ENCODE measurements at places on chromosomes 2 and 18. TPM values are rescaled to one million over a fixed set of nuclear protein-coding genes. Genes with fewer than 3 reads are reported as not detected.
A peak's percentile ranks its signal among the peaks of the same experiment; 100 is the strongest.

GRCh38 chr2:42425697-42426096 lies 64.7 kb upstream of the COX7A2L start:
- DNase-seq, result no peak

- DNase-seq, result no peak
Measured at GRCh38 chr2:6574121-6574520, 291.6 kb downstream of the CMPK2 start.

DNA sequence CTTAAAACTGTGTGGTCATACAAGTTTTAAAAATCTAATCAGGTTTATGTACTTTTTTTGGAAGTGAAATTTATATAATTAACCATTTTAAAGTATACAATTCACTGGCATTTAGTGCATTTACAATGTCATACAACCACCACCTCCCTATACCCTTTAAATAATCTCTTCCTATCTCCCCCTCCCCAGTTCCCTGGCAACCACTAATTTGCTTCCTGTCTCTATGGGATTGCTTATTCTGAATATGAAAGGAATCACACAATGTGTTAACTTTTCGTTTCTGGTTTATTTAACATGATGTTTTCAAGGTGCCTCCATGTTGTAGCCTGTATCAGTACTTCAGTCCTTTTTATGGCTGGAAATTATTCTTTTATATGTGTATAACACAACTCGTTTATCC lies 19.4 kb downstream of the CHMP3 start:
- DNase-seq, result no peak

DNA sequence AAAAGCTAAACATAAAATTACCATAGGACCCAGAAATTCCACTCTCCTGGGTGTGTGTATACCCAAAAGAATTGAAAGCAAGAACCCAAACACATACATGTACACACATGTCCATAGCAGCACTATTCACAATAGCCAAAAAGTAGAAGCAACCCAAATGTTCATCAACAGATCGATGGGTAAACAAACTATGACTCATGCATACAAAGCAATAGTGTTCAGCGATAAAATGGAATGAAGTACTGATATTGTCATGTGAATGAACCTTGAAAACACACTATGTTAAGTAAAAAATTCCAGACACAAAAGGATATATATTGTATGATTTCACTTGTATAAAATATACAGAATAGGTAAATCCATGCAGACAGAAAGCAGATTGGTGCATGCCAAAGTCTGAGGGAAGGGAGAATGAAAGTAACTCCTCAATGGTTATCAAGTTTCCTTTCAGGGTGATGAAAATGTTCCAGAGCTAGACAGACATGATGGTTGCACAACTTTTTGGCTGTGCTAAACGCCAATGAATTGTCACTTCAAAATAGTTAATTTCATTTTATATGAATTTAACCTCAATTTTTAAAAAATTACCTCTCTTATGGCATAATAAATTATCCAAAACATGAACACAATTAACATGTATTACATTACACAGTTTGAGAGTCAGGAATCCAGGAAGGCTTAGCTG lies 35.5 kb downstream of the GKN2 start:
- DNase-seq, result no peak

DNA sequence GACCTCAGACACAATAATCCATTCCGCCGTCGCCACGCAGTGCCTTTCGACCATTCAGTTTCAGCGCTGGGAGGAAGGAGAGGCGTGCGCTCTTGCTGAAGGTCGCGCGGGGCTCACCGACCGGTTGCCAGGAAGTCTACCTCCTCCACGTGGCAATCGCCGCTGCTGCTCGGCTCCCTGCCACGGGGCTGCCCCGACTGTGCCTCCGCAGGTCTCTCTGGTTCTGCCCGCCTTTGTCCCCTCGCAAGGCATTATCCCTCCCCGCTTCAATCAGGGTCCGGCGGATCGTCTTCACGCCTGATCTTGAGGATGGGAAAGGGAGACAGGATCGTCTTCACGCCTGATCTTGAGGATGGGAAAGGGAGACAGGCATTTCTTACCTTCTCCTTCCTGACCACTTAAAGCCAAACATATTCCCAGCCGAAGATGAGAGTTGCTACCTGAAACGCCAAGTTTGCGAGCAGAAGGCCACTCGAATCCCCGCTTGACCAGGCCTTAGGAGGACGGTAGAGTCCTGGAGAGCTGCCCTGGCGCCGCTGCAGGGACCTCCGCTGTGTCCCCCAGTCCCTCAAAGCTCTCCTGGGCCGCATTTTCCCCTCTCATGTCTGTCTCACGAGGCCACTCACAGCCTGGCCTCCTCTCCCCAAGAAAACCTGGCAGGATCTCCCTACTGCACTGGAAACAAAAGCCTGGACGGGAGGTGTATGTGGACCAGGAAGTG lies 4.3 kb upstream of the GPR45 start:
- DNase-seq, result no peak

DNA sequence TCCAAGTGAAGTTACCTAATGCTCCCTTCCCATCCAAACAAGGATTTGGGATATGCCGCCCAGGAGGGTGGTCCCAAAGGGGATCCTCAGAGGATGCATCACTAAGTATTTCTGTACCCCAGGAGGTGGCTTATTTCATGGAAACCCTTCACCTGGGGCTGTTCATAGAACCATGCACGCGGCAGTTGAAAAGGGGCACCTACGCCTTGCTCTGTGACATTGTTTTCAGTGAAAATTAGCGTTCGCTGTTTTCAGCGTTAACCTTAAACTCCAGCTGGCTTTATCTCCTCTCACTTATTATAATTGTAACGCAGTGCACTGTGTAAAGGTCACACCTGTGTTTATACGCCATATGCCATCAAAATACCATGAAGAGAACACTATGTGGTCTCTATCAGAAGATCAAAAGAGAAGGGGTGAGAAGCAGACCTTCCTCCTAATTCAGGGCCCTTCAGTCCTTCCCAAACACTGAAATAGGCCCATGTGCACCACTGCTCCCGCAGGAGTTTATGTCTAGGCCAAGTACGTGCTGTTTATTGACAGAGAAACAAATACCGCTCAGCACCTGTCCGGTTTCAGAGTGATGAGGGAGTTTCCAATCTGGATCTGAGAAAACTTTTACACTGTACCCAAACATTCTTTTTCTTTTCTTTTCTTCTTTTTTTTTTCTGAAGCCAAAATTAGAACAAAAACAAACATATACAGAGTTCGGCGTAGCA lies 162.1 kb downstream of the BCL2 start:
- no peak for DNase-seq

DNA sequence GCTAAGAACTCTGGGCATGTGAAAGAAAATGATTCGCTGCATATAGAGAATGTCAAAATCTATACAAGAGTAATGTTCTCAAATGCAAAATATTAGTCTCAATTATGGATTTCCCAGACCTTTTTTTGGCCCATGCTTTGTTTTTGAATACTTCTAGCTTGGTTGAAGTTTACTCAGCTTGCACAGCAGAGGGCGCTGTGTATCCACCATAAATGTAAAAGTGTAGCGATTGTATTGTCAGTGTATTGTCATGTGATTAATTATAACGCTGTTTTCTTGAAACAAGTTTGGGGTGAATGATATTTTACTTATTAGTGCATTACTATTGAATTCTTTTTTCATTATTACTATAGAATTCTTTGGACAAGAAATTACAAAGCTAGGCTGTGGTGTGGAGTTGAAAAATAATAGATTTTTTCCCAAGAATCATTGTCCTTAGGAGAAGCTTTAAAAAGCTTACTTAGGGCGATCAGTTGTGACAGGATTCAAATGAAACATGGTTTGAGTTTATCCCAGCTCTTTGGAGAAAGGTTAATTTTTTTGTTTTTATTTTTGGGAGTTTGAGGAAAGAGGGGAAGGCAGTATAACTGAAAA lies 98.3 kb downstream of the PIK3C3 start:
- DNase-seq, result peak; percentile 56

- DNase-seq, result no peak
Measured at GRCh38 chr2:183162362-183162761, 38.1 kb downstream of the NUP35 start.

DNA sequence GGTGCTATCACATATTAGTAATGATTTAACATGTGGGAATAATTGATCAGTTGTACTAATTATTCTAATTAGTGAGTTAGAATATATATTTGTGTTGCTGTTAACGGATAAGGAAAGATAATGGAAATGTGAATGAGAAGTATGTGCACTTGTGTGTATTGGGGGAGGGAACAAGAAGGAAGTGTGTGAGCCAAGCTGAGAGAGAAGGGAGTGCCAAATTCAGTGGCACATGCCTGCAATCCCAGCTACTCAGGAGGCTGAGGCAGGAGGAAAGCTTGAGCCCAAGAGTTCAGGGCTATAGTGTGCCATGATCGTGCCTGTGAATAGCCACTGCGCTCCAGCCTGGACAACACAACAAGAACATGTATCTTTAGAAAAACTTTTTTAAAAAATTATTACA lies 9.3 kb downstream of the BARD1 start:
- DNase-seq, result no peak

DNA sequence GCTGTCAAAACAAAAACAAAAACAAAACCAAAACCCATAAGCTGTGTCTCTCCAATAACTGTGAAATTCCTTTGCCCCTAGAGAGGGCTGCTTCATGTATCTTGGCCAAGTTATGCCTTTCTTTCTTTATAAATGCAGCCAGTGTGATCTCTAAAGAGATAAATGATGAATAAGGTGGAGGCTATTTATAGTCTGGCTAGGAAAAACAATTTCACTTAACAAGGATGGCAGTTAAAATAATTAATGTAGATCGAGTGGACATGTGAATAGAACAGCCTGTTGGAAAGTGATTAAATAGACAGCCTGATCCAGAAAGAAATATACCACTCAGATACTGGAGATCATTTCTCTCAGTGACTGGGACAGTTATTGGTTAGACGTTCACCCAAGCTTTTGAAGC lies 1666.9 kb upstream of the CELF4 start:
- no peak for DNase-seq

- DNase-seq, result no peak
Measured at GRCh38 chr2:145931781-145932395, 1412.0 kb upstream of the ZEB2 start.

DNA sequence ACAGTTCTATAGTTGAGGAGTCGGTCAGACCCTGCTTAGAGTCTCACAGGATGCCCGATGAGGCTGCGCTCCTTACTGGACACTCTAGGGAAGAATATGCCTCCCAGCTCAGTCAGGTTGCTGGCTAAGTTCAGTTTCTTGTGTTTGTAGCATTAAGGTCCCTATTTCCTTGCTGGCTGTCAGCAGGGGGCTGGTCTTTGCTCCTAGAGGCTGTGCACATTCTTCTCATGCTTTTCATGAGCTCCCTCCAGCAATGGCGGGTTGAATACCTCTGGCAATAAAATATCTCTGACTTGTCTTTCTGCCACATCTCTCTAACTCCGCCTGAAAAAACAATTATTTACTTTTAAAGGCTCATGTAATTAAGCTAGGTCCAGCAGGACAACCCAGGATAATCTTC lies 79.4 kb upstream of the DNAJC10 start:
- DNase-seq, result no peak

DNA sequence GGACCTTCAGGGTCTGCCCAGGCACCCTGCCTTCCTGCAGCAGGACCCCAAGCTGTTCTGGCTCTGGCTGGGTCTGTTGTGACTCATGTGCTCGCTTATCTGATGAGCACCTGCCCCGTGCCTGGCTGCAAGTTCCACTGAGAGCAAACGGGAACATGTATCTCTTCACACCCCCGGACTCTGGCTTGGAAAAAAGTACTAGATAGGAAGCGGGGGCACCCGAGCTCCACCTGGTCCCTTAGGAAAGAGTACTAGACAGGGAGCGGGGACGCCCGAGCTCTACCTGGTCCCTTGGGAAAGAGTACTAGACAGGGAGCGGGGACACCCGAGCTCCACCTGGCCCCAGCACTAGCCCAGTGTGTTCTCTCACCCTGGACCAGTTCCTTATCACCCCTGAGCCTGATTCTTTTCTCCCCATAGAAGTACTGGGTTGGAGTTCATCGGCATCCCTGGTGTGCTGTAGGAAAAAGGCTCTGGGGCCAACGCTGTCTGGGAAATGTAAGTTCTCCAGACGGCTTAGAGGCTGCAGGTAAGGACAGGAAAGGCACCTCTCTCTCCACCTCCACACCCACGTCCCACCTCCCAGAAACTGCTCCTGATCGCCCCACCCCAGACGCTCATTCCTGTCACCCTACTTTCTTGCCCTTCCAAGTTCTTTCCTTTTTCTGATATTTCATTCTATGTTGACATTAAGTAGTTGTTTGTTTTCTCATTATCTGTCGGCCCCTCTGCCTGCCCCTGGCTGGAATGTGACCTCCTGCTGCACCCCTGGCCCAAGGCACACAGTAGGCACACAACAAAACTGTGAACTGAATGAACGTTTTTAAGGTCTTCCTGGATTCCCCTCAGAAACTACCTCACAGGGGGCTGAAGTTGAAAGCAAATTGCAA lies 40.2 kb downstream of the HDAC4 start:
- DNase-seq, result no peak

DNA sequence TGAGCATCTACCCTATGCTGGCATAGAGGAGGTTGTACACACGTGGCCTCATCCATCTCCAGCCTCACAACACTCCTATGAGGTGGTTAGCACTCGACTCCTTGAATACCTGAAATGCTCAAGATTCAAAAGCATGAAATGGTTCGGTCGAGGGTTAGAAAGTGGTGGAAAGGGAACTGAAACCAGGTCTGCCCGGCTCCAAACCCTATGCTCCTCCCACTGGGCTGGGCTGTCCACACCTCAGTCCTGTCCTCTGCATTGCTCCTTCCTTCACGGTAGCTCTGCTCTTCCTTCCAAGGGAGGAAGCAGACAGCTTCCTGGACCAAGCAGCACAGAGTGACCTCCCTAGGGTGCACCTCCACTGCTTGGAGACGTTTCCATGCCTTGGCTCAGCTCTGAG lies 565.2 kb upstream of the ID2 start:
- no peak for DNase-seq

GRCh38 chr2:213066443-213066743 lies 85.0 kb downstream of the IKZF2 start:
- no peak for DNase-seq

DNA sequence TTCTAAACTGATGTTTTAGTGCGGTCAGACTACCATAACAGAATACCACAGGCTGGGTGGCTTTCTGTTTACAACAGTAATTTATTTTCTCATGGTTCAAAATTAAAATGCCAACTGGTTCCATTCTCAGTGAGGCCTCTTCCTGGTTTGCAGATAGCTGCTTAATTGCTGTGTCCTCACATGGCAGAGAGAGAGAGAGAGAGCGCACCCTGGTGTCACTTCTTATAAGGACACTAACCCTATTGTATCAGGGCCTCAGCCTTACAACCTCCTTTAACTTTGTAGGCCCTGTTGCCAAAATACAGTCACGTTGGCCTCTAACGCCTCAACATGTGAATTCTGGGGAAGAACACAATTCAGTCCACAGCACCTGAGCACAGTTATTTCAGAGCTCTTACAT lies 37.5 kb upstream of the ZNF385B start:
- no peak for DNase-seq

- DNase-seq, result no peak
Measured at GRCh38 chr2:136226903-136227302, 109.0 kb upstream of the CXCR4 start.

- DNase-seq, result no peak
Measured at GRCh38 chr2:86625096-86625495, 1.4 kb upstream of the RNF103 start.

- DNase-seq, result no peak
Measured at GRCh38 chr2:121185571-121186074, 99.4 kb downstream of the TFCP2L1 start.

- no peak for DNase-seq
Measured at GRCh38 chr2:238290091-238290509, 1.7 kb upstream of the PER2 start.

- DNase-seq, result no peak
Measured at GRCh38 chr2:240757086-240757614, 62.9 kb downstream of the KIF1A start.

The C2orf72 gene
- polyA plus RNA-seq, result 18.3 TPM

The CNRIP1 gene
- not detected for polyA plus RNA-seq

The DSG1 gene
- polyA plus RNA-seq, result not detected

The SOWAHC gene
- 6.4 TPM for polyA plus RNA-seq

The GPD2 gene
- polyA plus RNA-seq, result 15.7 TPM

The CAPN14 gene
- polyA plus RNA-seq, result not detected

The PIEZO2 gene
- 62.6 TPM for polyA plus RNA-seq
